Stimulated activated CD4-positive, alpha-beta T cell treated with anti-CD3 and anti-CD28 coated beads, Interleukin-12 subunit alpha, Interleukin-12 subunit beta, amount 100 ng/mL, for 24 hours (primary cell): ENCODE measurements at places on chromosomes 1 and 21.

- no peak for DNase-seq
Observed at GRCh38 chr1:82848043-82848442, 1047.3 kb downstream of the ADGRL2 start.

DNA sequence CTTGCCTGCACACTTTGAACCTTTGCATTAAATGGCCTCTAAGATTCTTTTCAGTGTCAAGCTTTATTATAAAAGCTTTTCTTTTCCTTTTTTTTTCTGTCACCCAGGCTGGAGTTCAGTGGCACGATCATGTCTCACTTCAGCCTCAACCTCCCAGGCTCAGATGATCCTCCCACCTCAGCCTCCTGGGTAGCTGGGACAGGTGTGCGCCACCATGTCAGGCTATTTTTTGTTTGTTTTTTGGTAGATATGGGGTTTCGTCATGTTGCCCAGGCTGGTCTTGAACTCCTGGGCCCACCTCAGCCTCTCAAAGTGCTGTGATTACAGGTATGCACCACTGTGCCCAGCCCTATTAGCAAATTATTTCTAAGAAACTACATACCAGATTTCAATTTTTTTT is 52.9 kb downstream of the GADD45A start:
- DNase-seq, result no peak

DNA sequence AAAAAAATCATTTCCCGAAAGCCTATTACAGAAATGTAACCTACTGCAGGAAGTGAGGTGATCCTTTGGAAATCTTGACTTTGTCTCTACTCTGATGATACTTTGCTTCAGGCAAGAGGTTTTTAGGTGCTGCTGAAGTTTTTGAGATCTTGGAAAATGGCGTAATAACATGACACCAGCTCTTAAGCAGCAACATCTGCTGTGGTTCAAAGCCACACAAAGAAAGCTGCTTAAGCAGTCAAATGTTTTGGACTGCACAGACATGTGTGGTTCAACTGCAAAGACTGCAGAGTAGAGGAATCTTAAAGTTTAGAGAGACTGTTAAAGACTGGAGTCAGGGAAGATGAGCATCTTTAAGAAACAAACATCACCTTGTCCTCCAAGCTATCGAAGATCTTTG is 139.0 kb downstream of the RASAL2 start:
- DNase-seq, result no peak

DNA sequence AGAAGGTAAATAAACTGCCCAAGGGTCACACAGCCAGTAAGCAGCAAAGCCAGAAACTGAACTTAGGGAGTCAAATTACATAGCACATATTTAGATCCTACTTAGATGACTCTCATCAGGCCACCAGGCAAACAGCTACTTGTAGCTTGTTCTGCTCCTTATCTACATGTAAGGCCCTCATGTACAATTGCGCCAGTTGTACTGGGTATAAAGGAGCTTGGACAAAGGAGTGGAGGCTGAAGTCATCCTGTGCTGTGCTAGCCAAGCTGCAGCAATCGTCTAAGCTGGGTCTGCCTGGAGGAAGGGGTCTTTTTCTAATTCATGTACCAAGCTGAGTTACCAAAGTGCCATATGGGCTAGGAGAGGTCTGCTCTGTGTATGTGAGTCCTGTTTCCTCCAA is 12.8 kb downstream of the ETNK2 start:
- DNase-seq, result no peak

DNA sequence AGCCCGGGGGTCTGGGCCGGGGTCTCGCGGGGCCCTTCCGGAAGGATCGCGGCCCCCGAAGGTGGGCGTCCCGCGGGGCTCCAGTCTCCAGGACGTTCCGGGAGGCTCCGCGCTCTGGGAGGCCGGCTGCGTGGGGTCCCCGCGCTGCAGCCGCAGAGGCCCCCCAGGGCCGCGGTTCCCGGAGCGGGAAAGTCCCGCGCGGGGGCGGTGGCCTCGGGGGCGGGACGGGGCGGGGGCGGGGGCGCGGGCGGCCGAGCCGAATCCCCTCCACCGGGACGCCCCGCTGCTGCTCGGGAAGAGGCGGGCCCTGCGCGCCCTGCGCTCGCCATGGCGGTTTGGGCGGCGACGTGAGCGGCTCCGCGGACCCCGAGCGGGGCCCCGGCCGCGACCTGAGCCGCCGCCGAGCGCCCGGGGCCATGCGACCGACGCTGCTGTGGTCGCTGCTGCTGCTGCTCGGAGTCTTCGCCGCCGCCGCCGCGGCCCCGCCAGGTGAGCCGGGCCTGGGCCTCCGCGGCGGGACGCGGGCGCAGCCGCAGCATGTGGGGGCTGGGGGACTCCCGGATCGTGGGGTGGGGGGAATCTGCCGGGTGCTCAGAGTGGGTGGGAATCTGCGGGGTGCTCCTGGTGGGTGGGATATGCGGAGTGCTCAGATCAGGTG is at the start of gene IFNGR2:
IFNGR2 (plus strand) TSS at position 286 of the 658 bp plus-strand sequence; CDS start at position 417, 131 bp downstream.
- no peak for DNase-seq

- DNase-seq, result no peak
Observed at GRCh38 chr1:162204129-162204822, 134.8 kb downstream of the NOS1AP start.

DNA sequence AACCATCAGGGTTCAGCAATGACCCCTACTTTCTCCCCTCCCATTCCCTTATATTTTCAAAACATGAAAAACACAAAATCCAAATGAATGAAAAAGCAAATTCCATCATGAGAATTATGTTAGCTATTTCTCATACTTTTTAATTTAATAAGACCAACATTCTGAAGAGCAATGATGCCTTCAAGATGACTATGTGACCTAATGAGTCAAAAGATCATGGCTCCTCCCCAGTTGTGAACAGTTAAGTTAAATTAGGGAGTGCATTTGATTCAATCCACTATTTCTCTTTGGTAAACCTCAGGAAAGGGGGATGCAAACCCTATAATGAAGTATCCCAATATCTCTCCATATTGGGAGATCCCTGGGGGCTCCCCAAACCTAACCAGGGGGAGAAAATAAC is 36.5 kb downstream of the PUM1 start:
- no peak for DNase-seq

- DNase-seq, result no peak
Observed at GRCh38 chr21:26804895-26805609, 40.2 kb downstream of the ADAMTS1 start.

- no peak for DNase-seq
Observed at GRCh38 chr1:185328255-185328654, 11.2 kb upstream of the IVNS1ABP start.

- no peak for DNase-seq
Observed at GRCh38 chr21:44579833-44580144, 615 bp downstream of the KRTAP10-5 start.

DNA sequence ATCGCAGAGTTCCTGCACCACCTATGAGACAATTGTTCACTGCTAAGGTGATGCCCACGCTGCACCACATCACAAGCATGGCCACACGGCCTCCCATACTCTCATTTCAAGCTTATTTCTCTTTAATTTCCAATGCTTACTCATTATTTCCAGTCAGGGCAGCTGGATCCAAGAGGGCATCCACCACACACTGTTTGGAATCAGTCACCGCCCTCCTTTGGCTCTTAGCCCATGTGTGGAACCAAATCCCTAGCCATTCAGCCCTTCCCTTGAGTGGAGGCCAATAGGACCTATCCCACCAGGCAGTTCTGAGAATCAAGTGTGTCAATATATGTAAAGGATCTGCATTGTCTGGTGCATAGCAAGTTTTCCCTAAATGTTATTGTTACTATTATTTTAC is 26.3 kb upstream of the PALMD start:
- no peak for DNase-seq

DNA sequence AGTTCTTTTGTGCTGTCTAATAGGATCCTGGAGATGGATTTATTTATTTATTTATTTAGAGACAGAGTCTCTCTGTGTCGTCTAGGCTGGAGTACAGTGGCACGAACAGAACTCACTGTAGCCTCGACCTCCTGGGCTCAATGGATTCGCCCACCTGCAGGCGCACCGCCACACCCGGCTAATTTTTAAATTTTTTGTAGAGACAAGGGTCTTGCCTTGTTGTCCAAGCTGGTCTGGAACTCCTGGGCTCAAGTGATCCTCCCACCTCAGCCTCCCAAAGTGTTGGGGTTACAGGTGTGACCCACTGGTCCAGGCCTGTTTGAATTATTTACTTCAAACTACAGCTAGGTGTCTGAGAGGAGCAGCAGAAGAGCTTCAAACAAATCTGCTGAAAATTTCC is 9.6 kb upstream of the SPEN start:
- DNase-seq, result no peak

DNA sequence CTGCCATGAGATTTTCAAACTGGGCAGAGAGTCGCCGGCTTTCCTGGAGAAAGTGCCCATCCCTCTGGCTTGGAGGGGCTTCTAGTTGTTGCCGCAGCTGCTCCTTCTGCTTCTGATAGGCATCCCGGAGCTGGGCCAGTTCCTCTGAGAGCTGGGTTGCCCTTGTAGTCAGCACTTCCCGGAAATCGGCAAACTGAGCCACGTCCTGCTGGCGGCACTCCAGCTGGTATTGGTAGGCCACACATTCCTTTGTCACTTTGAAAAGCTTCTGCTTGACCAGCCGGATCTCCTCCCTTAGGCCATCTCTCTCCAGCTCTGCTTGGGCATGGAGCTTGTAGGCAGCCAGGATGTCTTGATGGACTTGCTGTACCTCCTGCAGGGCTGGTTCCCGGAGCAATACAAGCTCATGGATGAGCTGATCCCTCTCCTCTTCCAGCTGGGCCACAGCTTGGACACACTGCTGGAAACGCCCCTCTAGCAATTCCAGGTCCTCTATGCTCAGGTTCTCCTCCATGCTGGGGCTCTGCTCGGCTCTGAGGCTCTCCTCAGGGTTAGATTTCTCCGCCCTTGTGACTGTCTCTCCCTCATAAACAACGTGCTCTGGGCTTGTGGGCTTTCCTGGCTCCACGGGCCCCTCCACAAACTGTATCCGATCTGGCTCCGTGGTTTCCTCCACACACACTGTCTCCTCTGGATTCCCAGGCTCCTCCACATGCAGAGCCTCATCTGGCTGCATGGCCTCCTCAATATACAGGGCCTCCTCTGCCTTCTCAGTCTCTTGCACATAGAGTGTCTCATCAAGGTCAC is 7.3 kb downstream of the SYNC start:
- DNase-seq, result no peak

DNA sequence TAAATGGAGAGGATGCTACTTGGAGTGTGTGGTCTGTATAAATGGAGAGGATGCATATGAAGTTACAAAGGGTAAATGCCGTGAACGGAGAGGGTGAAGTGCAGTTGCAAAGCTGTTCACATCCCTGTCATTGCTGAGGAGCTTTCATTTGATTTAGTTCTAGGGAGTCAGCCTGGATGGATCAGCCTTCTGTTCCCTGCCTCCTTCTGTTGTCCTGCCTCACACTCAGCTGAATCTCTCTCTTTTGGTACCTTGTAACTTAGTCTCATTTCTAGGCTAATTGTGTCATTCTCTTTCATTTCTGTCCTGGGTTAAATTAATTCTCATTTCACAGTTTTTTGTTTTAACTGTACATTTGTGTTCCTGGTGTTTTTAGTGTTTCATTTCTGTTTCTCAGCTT is 133.2 kb upstream of the COL6A1 start:
- no peak for DNase-seq

GRCh38 chr1:168665975-168666374 is 63.0 kb downstream of the DPT start:
- DNase-seq, result no peak

- no peak for DNase-seq
Observed at GRCh38 chr21:44790368-44790767, 11.3 kb downstream of the UBE2G2 start.

DNA sequence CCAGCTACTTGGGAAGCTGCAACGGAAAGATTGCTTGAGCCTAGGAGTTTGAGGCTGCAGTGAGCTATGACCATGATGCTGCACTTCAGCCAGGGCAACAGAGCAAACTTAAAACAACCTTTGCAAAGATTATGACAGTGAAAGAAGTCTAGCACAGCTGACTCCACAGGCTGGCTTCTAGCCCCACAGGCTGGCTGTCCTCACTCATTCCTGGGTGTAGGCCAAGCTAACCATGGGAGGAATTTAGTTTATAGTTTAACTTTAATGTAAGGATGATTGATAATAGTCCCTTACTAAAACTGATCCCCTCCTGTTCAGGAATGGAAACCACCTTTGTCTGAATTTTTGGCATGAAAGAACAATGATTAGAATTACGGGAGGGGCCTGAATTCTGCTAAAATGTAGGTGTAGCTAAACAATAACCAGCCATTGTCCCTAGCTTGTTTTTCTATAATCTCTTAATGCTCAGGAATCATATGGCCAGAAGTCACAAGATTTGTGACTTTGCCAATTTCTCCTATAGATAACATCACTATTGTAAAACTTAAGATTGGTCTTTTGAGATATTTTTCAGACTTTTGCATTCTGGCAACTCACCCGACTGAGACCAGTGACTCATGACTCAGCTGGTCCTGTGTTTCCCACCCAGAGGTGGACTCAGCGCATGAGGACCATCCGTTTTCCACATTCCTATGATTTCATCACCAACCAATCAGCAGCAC is 28.1 kb upstream of the SGIP1 start:
- DNase-seq, result no peak

DNA sequence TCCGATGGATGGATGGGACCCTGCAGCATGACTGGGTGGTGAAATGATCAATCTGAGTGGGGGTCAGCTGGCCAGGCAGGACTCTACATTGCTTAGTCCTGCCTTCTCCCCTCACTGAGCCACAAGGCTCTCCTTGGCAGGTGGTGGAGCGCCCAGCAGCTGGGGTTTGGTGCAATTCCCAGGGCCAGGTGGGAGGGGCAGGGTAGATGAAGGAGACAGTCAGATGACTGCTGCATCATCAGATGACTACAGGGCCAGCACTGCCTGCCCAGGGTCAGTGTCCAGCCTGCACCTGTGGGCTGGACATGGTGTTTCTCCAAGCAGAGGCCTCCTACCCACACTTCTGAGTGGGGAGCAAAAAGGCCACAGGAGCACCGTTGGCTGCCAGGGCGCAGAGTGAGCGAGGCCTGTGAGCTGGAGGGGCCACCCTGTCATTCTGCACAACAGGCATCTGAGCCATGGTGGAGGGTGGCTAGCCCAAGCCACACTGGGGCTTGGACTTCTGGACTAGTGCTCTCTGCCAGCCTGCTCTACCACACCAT is 103.9 kb upstream of the EDN2 start:
- DNase-seq, result no peak

DNA sequence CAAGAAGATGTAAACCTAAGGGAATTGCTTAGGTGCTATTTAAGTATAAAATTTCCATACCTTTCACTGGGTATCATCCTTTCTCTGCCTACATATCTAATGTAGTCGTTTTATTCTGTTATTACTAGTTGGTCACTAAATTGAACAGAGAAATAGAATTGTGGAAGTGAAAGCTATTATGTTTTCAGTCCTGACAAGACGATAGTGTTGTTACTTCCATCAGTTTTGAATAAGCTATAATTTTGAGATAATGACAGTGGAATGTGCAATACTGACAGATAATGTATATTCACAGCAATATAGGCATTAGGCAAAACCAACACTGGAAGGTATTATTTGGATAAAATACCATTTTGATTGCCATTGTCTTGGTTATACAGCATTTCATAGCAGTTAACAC is 181.8 kb downstream of the ADGRL2 start:
- DNase-seq, result no peak
